AG09309 (cell line): ENCODE measurements at places on chromosomes 3 and 15.
A peak's percentile ranks its signal among the peaks of the same experiment; 100 is the strongest.

DNA sequence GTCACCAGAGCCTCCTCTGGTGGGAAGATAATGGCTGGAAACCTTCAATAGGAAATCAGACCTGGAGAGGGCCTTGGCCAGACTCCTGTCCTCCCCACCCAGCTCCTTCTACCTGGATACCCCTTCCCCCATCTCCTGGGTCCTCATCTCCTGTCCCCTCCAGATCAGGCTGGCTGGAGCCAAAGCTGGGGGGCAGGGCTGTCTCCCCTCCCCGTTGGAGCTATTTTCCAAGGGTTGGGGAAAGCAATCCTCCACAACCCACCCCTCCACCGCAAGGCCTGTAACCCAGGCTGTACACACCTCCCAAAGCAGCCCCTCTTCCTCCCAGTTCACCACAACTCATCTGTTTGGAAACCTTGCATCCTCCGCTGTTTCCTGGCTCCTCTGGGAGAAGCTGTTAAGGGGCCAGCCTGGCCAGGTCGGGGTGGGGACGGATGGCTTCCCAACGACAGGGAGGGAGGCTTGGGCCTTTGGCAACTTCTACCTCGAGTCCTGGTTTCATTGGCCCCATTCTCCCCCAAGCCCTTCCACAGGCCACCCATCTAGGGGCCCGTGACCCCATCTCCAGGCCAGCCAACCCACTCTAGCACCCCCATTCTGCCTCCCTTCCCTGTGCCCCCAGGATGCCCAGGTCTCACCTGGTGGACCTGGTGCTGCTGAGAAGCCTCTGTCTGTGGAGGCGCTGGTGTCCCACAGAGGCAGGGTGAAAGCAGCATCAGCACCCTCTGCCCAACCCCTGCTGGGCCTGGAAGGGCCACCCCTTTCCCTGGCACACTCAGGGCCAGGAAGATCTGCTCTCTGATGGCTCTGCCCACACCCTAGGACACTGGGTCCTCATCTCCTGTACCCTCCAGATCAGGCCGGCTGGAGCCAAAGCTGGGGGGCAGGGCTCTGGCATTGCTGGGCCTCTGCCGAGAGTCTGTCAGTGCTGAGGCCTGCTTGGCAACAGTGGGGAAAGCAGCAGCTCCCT is 22.1 kb upstream of the GOLGA6C start:
- DNase-seq: no peak

DNA sequence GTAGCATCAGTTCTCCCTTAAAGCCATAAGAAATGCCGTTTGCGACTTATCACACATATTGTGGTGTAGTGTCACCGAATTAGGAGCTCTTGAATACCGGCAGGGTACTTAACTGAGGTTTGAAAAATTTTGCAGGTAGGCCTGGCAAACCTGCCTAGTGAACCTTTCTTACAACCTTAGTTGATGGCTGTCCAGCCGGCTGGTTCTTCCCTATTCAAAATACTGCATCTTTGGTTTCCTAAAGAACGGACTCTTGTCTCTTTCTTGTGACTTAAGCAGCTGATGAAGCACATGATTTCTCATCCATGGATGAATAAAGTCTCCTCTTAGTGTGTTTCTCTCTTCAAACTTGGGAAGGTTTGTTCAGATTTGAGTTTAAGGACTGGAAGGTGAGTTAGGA is 1.5 kb downstream of the RAB7A start:
- no peak for DNase-seq

DNA sequence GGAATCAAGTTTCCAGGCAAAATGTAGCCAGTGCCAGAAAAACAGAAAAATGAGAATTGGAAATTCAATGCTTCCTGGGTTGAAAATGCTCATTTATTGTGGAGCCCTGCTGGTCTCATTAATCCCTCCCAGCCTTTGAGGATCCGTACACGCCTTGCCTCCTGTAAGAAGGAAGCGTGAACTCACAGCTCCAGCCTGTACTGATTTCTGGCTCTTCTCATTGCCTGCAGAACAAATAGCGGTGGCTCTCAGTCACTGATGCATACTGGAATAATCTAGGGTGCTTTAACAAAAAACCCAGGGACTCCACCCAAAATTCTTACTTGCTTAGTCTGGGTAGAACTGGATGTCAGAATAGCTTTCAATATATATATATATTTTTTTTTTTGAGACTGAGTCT is 29.3 kb upstream of the SLC24A5 start:
- DNase-seq: no peak

DNA sequence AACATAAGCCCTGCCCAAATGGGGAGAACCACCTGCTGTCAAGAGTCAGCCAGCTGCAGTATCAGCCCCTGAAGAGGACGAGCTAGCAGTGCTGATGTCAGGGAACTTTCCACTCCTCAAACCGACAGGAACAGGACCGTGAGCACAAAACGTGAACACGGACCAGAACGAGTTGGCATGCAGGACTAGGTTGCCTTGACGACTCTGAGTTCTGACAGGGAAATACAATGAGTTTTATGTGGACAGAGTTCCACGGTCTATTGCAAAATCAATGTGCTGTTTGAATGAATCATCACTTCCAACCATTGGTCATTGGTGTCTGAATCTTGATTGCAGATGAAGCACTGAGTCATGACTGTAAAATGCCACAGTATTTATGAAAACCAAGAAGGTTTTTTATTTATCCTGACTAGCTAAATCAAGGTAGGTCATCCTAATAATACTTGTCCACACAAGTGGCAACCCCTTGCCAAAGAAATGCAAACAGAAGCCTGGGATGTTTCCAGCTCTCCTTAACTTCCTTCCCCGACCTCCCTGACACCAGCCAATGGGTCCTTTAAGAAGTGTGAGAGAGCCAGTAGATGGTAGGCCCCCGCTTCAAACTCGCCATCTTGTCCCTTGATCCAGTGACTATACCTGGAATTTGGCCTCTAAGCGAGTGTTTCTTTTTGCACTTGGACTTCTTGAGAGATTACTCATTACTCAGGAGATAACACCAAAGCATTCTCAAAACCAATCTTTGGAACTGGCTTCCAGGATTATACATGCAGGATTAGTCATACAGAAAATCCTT is 119.6 kb downstream of the ASB7 start:
- peak; percentile 99 for DNase-seq

GRCh38 chr3:48225587-48225986 is 2.3 kb downstream of the CAMP start:
- no peak for DNase-seq

- no peak for DNase-seq
These were observed 48.3 kb upstream of the CTDSPL start for GRCh38 chr3:37813403-37813802.

GRCh38 chr3:141064255-141064926 is 13.2 kb downstream of the SPSB4 start:
- no peak for DNase-seq

DNA sequence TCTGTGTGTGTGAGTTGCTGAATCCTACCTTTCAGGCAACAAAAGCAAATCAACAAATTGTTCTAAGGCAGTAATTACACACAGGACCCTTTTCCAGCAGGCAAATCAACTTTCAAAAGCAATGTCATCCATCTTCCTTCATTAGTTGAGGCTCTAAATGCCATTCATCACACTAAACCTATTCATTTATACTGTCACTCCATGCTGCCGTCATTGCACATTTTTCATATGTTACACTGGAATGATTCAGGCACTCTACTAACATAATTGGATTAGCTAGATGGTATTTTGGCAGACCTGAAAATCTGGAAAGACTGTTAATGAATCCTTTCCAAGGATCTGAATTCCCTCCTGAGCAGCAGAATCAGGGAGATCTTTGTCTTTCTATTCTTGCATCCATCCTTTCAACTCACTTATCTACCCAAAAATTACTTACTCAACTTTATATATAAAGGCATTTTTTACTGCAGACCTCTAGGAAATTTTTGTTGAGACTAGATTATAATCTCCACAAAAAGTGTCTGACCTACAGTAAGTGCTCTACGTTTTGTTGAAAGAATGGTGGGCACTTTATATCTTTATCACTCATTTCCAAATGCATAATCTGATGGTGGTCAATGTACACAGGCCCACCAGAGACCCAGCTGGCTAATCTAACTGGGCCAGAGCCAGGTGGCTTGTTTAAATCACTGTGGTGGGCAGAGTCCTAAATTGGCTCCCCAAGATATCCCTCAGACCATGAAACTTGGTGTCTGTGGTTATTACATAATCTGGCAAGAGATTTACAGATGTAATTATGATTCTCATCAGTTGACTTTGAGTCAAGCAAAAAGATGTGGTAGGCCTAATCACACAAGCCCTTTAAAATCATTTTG is 25.0 kb downstream of the MIX23 start:
- no peak for DNase-seq

DNA sequence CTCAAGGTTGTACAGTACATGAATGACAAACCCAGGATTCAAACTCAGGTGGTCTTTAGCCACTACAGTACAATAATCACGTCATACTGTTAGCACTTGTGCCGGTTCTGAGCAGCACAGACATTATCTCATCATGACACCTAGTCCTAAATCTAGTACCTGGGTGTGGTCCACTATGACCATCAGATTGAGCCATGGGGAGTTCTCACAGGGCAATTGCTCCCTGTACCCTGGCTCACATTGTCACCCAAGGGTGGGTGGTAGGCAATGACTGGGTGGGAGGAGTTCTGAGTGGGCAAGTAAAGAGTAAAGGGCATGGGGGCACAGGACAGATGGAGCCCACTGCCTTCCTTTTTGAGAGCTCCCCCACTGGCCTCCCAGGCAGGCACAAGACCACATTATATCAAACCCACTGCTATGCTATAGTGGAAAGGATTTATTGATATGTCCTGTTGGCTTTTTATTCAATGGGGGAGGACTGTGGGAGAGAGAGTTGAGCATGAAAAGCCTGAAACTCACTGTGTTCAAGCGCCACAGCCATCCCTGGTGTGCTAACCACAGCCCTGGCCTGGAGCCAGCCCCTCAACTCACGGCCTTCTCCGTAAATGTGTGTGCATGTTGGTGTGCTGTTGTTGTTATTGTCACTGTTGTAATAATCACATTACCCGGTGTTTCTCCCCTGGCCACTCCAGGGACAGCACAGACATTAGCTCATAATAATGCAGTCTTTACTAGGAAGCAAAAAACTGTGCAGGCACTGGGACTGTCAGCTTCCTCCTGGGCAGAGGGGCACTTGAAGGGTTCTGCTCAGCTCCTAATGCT is 27.3 kb downstream of the ADCY5 start:
- no peak for DNase-seq

DNA sequence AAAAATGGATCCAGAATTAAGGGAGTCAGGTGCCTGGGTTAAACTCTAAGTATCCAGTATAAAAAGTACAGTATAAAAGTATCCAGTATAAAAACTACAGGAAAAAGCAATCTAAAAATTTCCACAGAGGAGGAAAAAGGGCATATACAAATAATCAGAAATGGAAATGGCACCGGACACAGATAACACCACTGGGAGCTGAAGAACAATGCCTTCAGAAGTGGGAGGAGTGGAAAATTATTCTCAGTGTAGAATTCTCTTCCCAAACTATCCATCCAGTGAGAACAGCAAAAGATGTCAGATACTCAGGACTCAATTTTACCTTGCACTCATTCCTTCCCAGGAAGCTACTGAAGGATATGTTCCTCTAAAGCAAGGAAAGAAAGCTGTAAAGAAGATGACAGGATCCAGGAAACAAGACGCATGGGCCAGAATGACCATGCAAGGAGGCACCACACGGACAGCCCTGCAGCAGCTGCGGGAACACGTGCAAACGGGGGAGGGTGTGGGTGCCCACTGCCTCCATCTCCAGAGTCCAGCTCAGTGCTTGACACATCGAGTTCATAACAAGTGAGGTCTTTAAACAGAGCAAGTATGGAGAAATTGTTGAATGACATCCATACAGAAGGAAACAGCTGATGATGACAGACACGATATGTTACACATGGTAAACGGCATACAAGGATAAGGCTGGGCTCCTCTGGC is 68.5 kb downstream of the CHSY1 start:
- DNase-seq: no peak

- DNase-seq: no peak
These were observed 940 bp upstream of the ACY1 start for GRCh38 chr3:51982352-51982837.

GRCh38 chr15:88874684-88875083 is 20.7 kb downstream of the HAPLN3 start:
- DNase-seq: no peak

DNA sequence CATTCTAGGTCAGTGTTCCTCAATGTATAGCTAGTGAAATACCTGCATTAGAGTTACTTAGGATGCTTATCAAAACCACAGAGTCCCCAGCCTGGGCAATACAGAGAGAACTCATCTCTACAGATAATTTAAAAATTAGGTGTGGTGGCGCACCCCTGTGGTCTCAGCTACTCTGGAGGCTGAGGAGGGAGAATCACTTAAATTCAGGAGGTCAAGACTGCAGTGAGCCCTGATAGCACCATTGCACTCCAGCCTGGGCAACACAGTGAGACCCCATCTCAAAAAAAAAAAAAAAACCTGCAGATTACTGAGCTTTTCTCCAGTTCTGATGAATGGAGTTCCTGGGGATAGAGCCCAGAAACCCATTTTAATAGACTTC is 10.1 kb upstream of the MINDY2 start:
- no peak for DNase-seq

- DNase-seq: no peak
These were observed 25.5 kb upstream of the TEX55 start for GRCh38 chr3:119120480-119120879.

- no peak for DNase-seq
These were observed 44.4 kb upstream of the C3orf38 start for GRCh38 chr3:88105325-88105724.

- no peak for DNase-seq
These were observed 116.7 kb downstream of the FNDC3B start for GRCh38 chr3:172155897-172156585.

GRCh38 chr15:63176302-63176701 is 13.1 kb upstream of the RAB8B start:
- no peak for DNase-seq

DNA sequence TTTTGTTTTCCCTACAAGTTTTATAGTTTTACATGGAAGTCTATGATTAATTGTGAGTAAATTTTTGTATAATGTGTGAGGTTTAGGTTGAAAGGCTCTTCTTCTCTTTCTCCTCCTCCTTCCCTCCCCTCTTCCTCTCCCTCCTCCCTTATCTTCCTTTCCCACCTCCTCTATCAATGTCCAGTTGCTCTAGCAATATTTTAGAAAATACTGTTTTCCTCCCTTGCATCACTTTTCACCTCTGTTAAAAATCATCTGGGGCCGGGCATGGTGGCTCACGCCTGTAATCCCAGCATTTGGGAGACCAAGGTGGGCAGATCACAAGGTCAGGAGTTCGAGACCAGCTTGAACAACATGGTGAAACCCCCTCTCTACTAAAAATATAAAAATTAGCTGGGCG is 119.4 kb downstream of the FNDC3B start:
- no peak for DNase-seq

- no peak for DNase-seq
These were observed 4.2 kb downstream of the PPCDC start for GRCh38 chr15:75027551-75027950.
